Calu3 (cell line): ENCODE measurements at places on chromosomes 1 and 21. TPM values are rescaled to one million over a fixed set of nuclear protein-coding genes. Genes with fewer than 3 reads are reported as not detected.

GRCh38 chr1:52306227-52307006 is 59.6 kb downstream of the CC2D1B start:
- DNase-seq, result no peak
- no peak overlapping the region for H3K27ac ChIP-seq
- H3K36me3 ChIP-seq, result no peaks in the 10 kb centered on the region
- no peak overlapping the region for H3K4me3 ChIP-seq
- H3K27me3 ChIP-seq, result no peaks in the 10 kb centered on the region
- peaks cover 8% of the 10 kb centered on the region for H3K4me1 ChIP-seq

DNA sequence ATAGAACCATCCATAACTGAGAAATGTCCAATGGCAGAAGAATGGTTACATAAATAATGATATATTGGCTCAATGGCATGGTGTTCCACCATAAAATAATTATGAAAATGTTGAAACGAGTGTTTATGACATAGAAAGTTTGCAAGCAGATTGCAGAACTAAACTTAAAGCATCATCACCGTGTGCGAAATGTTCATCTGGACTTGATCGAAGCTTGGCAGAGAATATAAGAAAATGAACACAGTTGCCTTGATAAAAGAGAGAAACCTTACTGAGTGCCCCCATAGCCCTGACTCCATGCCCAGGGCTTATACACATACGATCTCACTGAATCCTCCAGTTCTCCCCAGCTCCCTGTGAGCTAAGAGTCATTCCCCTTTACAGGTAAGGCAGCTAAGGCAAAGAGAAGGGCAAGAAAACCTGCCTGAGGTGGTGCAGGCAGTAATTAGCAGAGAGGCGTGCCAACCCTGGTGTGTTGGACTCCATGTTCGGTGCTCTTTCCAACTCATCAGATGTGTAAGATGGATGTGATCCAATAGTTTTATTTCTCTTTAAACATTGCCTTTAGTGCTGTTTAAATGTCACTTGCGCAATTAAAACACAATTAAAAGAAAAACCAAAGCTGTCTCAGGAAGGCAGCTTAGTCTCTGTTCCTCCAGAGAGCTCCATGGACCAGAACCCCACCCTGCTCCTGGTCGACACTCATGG is 21.8 kb upstream of the SPOCD1 start:
- DNase-seq, result no peak
- H3K36me3 ChIP-seq, result no peaks in the 10 kb centered on the region
- no peak overlapping the region for H3K27ac ChIP-seq
- H3K4me1 ChIP-seq, result peaks cover under 1% of the 10 kb centered on the region
- H3K27me3 ChIP-seq, result peaks cover 19% of the 10 kb centered on the region

DNA sequence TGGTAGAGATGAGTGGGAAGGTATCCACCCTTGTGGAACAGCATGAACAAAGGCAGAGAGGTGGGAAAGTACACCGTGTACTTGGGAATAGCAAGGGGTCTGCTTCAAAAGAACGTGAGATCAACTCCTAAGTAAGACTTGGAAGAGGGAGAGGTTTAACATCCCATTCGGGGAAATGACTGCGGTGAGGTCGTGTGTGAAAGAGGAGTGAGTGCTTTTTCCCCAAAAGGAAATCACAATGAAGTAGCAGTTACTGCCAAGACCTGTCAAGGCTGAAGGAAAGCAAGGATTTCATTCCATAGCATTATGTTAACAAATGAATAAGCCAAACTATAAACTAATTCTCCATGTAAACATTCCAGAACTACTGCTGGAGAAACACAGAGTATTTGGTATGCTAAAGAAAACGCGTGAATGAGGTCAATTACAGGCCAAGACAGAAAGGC is 20.0 kb upstream of the SYDE2 start:
- no peaks in the 10 kb centered on the region for H3K27me3 ChIP-seq
- peaks cover 39% of the 10 kb centered on the region for H3K4me1 ChIP-seq
- no peak for DNase-seq
- no peak overlapping the region for H3K4me3 ChIP-seq
- peaks cover 6% of the 10 kb centered on the region for H3K36me3 ChIP-seq

GRCh38 chr21:33058527-33058926 is 11.4 kb upstream of the OLIG1 start:
- H3K4me3 ChIP-seq, result no peak overlapping the region
- peaks cover 100% of the 10 kb centered on the region for H3K27me3 ChIP-seq
- no peaks in the 10 kb centered on the region for H3K36me3 ChIP-seq
- DNase-seq, result no peak
- no peaks in the 10 kb centered on the region for H3K4me1 ChIP-seq

- H3K27me3 ChIP-seq, result peaks cover 28% of the 10 kb centered on the region
- H3K4me3 ChIP-seq, result no peak overlapping the region
- DNase-seq, result no peak
- H3K36me3 ChIP-seq, result no peaks in the 10 kb centered on the region
- no peaks in the 10 kb centered on the region for H3K4me1 ChIP-seq
- H3K27ac ChIP-seq, result no peak overlapping the region
Observed at GRCh38 chr1:7579016-7579415, 192.1 kb upstream of the VAMP3 start.

GRCh38 chr1:59543211-59543668 is 246.3 kb downstream of the FGGY start:
- no peaks in the 10 kb centered on the region for H3K36me3 ChIP-seq
- peak overlapping the region; percentile 33 for H3K4me3 ChIP-seq
- H3K4me1 ChIP-seq, result peaks cover 55% of the 10 kb centered on the region
- H3K27ac ChIP-seq, result peak overlapping the region; percentile 75
- peak; percentile 11 for DNase-seq
- H3K27me3 ChIP-seq, result no peaks in the 10 kb centered on the region

DNA sequence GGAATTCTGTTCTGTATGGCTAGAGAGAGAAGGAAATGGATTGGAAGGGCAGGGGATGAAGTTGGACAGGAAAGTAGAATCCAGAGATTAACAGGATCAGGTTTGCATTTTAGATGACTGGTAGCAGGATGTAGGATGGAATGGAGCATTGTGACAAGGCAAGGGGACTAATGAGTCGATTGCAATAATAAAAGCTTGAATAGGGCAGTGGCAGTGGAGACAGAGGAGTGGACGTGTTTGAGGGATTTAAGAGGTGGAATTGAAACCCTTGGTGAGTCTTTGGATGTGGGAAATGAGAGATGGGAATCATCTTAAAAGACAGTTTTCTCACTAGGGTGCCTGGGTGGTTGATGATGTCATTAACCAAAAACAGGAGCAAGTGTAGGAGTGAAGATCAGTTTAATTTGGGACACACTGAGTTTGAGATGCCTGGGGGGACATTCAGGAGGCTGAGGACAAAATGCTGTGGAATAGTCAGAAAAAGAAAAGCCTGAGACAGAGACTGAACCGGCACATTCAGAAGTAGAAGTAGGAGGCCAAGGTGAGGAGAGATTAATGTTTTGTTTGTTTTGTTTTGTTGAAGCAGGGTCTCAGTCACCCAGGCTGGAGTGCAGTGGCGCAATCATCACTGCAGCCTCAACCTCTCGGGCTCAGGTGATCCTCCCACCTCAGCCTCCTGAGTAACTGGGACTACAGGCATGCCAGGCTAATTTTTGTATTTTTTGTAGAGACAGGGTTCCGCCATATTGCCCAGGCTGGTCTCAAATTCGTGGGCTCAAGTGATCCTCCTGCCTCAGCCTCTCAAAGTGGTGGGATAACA is 29.1 kb upstream of the C1orf146 start:
- no peak for DNase-seq
- no peak overlapping the region for H3K4me3 ChIP-seq
- H3K27ac ChIP-seq, result no peak overlapping the region
- no peaks in the 10 kb centered on the region for H3K36me3 ChIP-seq

PCSK9 gene
- 31.8 and 41.6 TPM in 2 replicates for total RNA-seq

CRABP2 gene
- 17.6 and 27.3 TPM in 2 replicates for total RNA-seq

PPM1J gene
- 1.3 and 2.2 TPM in 2 replicates for total RNA-seq

ADORA1 gene
- 1.5 and 1.7 TPM in 2 replicates for total RNA-seq

FALEC gene
- 0.71 TPM in 1 of 2 replicates, not detected in the other for total RNA-seq

DR1 gene
- 51.1 and 51.5 TPM in 2 replicates for total RNA-seq

NUP210L gene
- 0.12 TPM in 1 of 2 replicates, not detected in the other for total RNA-seq

HTR6 gene
- total RNA-seq, result not detected in 2 replicates
